ENCODE measurements at places on chromosomes 11 and 22.

DNA sequence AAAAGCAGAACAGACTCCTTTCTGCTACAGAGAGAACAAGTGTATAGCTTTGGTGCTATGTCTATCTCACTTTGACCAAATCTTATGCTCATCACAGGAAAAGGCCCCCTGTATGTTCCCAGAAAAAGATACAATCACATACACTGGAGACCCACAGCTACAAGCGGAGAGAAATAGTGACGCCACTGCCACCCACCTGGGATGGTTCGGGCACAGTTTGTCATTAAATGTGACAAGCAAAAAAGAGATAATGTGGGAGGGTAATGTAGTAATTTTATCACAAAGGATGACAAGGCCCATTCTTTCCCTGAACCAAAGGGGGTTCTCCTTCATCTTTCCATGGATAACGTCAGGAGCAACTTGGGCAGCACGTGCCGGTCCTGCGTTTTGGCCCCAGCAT, 32.0 kb downstream of the THOC5 start:
- DNase-seq = no peak

DNA sequence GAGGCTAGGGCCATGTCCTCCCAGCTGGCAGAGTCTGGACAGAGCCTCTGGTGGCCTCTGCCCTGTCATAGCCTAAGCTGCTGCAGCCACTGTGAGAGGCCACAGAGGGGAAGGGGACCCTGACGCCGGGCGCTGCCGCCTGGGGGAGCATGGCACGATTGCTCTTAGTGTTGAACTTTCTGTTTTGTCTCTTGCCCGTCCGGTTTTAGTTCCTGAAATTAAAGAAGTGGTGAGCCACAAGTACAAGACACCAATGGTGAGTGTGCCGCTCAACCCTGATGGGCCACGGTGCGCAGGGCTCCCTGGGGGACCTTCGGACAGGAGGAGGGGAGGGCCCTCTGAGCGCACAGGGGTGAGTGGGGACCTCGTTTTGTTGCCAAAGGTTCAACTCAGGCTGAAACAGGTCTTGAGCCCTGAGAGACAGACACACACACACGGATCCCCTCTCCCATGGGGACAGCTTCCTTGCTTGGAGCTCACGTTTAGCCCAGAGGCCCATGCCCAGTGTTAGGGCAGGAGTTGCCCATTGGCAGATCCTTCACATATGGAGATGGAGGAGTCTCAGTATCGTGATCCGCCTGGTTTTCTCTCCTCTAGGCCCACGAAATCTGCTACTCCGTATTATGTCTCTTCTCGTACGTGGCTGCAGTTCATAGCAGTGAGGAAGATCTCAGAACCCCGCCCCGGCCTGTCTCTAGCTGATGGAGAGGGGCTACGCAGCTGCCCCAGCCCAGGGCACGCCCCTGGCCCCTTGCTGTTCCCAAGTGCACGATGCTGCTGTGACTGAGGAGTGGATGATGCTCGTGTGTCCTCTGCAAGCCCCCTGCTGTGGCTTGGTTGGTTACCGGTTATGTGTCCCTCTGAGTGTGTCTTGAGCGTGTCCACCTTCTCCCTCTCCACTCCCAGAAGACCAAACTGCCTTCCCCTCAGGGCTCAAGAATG, 23.8 kb downstream of the MYBPC3 start:
- DNase-seq = no peak

DNA sequence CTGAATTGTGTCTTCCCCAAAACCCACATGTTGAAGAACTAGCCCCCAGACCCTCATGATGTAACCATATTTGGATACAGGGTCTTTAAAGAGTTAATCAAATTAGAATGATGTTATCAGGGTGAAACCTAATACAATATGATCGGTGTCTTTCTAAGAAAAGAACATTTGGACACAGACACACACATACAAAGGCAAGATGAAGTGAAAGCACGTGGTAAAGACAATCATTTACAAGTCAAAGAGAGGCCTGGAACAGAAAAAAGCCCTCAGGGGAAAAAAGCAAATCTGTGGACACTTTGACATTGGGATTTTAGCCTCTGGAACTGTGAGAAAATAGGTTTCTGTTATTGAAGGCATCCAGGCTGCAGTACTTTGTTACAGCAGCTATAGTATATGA, 733.4 kb downstream of the JRKL start:
- DNase-seq = no peak

DNA sequence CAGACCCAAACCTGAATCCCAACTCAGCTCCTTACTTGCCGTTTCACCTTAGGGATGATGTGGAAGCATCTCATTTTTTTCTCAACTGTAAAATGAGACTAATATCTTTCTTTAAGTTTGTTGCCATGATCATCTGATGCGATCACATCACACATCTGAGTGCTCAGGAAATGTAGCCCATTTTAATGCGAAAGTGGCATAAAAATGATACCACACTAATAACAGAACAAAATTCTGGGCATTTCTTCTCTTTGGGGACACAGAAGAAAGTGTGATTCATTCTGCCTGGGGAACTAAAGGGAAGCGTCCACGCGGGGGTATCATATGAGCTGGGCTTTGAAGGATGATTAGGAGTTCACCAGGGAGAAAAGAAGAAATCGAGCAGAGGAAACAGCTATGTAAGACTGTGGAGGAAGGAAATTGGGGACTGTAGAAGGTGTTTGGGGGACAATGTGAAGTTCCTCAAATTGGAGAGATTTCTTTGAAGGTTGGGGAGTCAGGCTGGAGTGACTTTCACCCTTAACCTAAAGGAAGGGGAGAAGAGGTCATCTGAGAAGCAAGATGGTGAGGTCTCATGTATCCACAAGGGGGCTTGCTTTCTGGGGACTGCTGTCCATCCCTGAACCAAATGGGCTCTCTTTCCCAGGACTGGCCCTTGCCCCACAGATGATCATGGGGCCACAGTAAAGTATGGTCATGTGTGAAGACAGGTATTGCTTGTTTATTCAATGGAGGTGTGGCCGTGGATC, 49.7 kb upstream of the NNMT start:
- DNase-seq = no peak

GRCh38 chr11:5284637-5285036, 14.9 kb upstream of the HBE1 start:
- no peak for DNase-seq

Measured in suprapubic skin (tissue), 4 donors.